ENCODE measurements at places on chromosomes 4 and X.
A peak's percentile ranks its signal among the peaks of the same experiment; 100 is the strongest.

DNA sequence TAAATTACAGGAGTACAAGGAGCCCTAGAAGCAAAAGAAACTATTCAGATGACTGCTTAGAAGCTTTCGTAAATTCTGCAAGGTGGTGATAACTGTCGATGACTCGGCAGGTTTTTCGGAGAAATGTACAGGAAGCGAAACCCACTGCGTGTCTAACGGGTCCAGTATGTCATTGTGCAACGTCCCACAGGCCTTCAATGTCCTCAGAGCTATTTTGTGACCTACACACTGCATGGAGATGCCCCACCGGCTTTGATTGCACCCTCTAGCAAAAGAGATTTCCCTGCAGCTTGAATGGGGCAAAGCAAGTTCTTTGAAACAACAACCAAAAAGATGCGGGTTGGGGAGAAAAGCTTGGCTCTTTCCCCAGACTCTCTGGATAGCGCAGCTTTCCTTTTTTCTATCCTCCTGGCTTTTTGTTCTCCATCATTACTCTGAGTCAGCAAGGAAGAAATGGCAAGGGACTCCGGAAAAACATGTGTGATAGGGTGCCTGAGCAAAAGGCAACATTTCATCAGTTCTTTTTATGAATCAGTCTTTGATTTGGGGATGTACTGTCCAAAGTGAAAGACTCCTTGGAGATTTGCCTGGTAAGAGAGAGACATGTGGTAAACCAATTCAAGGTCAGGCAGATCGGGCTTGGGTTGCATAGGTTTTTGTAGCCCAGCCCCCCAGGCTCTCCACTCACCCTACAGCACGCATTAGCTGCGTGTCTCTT, 112.0 kb upstream of the TBL1X start:
- DNase-seq = peak; percentile 86

DNA sequence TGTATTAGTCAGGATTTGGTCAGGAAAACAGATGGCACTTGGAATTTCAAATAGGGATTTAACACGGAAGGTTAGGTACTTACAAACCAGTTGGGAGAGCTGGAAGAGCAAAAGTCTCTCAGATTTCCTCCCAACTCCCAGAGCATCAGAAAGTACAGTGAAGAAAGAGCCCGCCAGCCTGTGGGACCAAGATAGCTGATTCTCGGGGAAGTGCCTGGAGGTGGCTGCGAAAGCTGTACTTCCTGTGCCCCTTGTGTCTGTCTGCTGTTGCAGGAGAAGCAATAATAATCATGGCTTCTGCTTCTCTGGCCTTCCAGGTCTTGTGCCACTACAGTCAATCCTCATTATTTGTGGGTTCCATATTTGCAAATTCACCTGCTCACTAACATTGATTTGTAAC, 221.0 kb upstream of the BCOR start:
- DNase-seq = no peak

GRCh38 chrX:40440866-40441265, 139.9 kb upstream of the ATP6AP2 start:
- DNase-seq = no peak

GRCh38 chrX:45198706-45199105, 2.0 kb downstream of the DIPK2B start:
- DNase-seq = no peak

GRCh38 chr4:174627473-174627872, 105.2 kb upstream of the HPGD start:
- DNase-seq = no peak

GRCh38 chr4:81807386-81807785, 335.7 kb upstream of the RASGEF1B start:
- DNase-seq = no peak

Data from fibroblast of skin of right biceps (primary cell).